ENCODE measurements at places on chromosomes 5 and 9.

GRCh38 chr9:101235105-101235866 is 149.5 kb downstream of the BAAT start:
- DNase-seq = peak; percentile 38

GRCh38 chr9:131585375-131585774 is 40.1 kb downstream of the PRRT1B start:
- peak; percentile 73 for DNase-seq

DNA sequence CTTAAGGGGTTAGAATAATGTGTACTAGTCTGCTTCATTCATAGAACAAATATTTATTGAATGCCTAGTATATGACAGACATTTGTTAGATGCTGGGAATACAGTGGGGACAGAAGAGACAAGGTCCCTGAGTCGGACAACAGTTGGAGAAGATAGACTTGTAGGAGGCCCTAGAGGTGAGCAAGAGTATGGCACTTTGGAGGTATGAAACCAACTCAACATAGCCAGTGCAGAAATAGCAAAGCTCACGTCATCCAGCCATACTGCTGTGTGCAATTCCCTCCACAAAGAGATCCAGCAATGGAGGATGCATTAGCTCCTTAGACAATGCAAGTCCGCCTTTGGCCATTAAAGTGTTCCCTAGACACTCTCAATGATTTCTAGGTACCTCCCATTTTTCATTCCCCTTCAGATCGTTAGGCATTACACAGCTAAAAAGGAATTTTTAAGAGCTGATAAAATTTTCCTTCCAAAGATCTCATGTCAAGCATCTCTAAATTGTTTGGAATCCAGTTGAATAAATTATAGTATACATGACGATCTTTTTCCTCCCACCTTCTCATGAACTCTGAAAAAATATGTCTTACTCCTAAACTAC is 1949.6 kb upstream of the WWC1 start:
- peak; percentile 9 for DNase-seq

GRCh38 chr9:6646293-6646636 is 736 bp upstream of the GLDC start:
- no peak for DNase-seq

- DNase-seq = no peak
Measured at GRCh38 chr5:149415066-149415967, 36.2 kb upstream of the IL17B start.
